Coronary artery (tissue), 2 donors: ENCODE measurements at places on chromosomes 7 and 10.

DNA sequence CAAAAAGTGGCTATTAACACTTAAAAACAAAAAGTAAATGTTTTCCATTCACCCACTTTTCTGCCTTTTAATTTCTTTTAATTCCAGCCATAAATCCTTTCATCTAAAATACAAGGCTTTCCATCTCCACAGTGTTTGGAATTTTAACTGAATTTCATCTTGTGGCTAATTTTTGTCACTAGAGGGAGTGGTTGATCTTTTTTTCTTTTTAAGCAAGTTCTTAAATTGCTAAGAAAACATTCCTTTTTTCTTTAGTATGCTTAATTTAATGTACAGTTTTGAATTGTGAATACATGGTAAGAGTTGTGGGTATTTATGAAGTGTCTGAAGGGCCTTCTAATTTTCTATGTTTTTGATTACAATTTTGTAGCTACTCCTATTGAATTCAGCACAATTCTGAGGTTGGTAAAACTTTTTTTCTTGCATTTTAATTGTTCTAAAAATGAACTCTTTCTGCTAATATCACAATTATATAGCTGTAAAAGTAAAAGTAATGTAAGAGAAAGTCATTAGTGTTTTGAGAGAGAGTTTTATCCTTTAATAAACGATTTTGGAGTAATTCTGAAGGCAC is 54.9 kb upstream of the ANK3 start:
- no peak for DNase-seq

- DNase-seq: no peak
Measured at GRCh38 chr7:40151504-40151903, 16.7 kb downstream of the SUGCT start.

DNA sequence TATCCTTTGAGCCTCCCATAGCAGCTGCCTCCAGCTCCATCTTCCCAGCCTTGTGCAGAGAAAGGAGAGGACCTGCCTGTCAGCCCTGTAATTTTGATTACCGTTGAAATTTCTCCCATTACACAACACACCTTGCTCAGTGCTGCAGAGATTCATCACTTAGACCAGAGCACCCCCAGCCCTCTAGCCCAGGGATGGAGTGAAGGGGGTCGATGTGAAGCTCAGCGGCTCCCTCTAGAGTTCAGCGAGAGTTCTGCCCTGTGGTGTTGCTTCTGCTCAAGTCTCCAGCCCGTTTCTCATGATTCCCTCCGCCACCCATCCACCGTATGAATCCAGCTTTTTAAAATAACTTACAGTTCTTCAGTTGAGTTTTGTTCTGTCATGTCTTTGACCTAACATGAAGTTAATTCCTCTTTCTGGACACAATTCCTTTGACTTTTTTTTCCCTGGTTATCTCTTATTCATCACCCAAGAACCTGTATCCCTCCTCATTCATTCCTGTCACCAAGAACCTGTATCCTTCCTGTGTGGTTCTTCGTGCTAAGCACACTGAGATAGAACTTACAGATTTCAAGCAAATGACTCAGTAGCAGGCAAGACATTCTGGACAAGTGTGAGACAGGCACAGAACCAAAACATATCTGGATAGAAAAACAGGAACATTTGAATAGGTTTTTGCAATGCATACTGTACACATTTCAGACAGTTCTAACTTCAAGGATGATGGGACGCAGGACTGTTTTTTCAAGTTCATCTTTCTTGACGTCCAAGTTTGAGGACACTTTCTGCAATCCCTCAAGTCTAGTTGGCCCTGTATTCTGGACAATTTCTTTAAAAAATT is 35.0 kb upstream of the ZNF32 start:
- DNase-seq: no peak

- no peak for DNase-seq
Measured at GRCh38 chr7:87934699-87935383, 790 bp downstream of the ADAM22 start.

- DNase-seq: no peak
Measured at GRCh38 chr7:155344270-155344617, 46.6 kb downstream of the INSIG1 start.
